ENCODE measurements at places on chromosomes 12 and 14.

DNA sequence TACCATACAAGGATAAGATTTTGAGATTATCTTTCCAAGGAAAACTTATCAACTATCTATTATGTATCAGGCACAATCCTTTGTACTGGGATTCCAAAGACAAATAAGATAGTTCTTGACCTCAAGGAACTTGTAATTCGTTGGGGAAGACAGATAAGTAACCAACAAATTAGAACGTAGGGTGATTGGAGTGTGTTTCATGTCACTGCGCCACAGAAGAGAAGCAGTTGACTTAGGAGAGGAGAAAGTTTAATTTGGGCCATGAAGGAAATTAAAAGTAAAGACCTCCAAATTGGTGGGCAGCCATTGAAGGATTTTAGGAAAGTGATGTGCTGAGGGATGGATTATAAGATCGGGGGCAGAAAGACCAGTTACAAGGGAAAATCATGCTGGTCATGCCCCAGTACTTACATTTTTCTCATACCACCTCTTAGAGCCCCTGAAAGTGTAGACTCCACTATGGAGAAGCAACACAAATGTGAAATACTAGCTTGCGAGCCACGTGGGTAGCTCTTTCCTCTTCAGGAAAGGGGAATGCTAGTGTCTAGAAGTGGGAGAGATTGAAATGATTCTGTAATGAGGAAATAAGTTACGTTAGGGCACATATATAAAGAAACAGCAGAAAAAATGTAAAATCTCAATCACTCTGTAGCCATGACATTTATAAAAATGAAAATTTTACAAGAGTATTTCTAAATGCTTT is 148.7 kb downstream of the ETV6 start:
- no peak for DNase-seq

GRCh38 chr14:102280376-102280962 is 24.5 kb downstream of the MOK start:
- no peak for DNase-seq

DNA sequence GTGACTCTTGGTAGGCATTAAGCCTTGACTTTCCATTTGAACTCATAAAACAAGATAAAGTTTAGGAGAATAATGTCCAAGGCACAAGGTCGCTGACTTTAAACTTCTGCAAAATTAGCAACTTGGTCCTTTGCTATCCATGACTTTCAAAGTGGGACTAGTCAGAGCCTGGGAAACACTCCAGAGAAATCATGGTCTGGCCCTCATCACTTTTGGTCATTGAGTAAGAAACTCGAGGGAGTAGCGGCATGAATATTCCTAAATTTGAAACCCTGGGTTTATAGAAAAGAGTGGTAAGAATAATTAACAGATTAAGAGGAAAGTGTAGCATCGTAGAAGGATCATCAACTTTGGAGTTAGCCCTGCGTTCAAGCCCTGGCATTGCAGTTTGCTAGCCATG is 16.9 kb upstream of the APPL2 start:
- no peak for DNase-seq

- no peak for DNase-seq
Measured at GRCh38 chr12:124929649-124930419, 15.4 kb upstream of the UBC start.

DNA sequence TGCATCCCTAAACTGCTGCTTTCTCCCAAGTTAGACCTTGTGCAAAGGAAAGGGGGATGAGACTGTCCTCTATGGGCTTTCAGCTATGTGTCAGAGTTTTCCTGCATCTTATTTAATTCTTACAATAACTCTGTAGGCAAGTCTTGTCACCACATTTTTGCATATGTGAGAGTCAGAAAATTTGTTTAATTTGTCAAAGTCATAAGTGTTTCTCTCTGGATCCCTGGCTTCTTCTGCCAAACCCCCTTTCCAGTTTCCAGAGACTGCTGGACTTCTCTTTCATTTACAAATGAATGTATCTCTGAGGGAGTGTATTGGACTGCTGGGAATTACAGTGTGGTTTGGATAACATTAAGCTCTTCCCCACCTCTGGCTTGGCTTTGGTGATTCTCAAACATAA is 877.6 kb upstream of the SEL1L start:
- no peak for DNase-seq

GRCh38 chr12:9754099-9754927 is 6.4 kb downstream of the CD69 start:
- DNase-seq: no peak

Data from activated naive CD8-positive, alpha-beta T cell treated with anti-CD3 and anti-CD28 coated beads, Interleukin-2, amount 50 U/mL, for 24 hours (primary cell).